ENCODE measurements at places on chromosomes 7 and 10.

DNA sequence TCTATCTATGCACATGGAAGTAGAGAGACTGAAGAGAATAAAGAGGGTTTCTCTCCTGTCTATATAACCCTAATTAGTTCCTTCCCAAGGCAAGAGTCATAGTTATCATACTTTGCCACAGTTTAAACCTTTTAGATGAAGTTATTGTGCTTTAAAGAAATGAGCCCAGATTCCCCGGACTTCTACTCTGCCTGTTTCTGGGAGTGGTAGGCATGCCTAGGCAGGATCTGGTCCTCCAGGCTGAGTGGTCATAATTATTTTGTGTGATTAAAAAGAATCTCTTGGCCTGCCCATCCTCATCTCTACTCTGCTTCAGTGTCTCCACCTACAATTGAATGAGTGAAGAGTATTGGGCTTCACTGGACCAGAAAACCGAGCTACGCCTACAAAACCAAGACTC, 179.2 kb downstream of the IMMP2L start:
- DNase-seq, result no peak

- DNase-seq, result no peak
Measured at GRCh38 chr7:150399421-150400007, 20.4 kb downstream of the ZNF775 start.

GRCh38 chr10:68046642-68047041, 28.4 kb downstream of the HERC4 start:
- no peak for DNase-seq

DNA sequence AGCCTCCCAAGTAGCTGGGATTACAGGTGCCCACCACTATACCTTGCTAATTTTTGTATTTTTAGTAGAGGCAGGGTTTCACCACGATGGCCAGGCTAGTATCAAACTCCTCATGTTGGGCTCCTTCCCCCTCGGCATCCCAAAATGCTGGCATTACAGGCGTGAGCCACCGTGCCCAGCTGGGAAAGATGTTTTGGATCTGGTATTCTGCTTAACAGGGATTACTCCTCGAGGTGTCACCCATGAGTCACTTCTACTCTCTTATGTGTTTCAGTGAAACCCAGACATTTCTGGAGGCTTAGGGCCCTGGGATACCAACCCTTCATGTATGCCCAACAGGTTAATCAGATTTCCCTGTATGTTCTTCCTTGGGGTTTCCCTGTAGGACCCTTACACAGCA, 11.8 kb upstream of the OPN4 start:
- DNase-seq, result no peak

- DNase-seq, result no peak
Measured at GRCh38 chr7:129958643-129959470, 6.1 kb upstream of the UBE2H start.

DNA sequence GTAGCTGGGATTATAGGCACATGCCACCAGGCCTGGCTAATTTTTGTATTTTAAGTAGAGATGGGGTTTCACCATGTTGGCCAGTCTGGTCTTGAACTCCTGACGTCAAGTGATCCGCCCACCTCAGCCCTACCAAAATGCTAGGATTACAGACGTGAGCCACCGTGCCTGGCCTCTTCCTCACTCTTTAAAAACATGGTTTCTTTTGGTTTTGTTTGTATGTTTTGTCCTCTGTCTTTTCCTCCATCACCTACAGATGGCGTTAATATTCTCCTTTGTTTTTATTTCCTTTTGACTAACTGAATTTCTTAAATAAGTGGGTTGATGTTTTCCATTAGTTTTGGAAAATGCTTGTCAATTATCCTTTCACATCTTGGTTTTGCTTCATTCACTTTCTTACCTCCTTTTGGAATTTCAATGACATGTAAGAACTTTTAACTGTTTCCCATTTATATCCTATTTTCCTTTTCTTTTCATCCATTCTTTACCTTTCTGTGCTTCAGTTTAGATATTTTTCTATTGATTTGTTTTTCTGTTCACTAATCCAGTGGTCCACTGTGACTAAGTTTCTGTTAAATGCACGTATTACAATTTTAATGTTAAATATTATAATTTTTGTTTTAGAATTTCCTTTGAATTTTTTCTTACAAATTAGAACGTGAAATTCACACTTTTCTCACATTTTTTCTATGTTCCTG, 104.1 kb downstream of the ZNF467 start:
- no peak for DNase-seq

Data from NCI-H774 (cell line).